ENCODE measurements at places on chromosomes 1 and 21.

GRCh38 chr1:84603941-84604830 lies 29.9 kb upstream of the CTBS start:
- peak; percentile 95 for DNase-seq

DNA sequence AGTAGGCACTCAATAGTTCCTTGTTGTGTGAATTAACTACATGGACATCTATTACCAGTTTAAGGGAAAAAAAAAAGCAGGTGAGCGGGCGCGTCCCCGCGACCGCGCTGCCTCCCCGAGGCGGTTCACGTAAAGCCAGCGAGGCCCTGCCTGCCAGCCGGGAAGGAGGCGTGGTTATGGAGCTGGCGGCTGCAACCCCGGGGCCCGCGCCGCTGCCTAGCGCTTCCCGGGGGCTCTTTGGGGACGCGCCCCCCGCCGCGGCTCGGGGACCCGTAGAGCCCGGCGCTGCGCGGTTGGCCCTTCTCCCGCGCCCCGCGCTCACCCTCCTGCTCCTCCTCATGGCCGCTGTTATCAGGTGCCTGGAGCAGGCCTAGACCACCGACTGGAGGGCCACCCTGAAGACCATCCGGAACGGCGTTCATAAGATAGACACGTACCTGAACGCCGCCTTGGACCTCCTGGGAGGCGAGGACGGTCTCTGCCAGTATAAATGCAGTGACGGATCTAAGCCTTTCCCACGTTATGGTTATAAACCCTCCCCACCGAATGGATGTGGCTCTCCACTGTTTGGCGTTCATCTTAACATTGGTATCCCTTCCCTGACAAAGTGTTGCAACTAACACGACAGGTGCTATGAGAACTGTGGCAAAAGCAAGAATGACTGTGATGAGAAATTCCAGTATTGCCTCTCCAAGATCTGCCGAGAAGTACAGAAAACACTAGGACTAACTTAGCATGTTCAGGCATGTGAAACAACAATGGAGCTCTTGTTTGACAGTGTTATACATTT lies 2.6 kb upstream of the CC2D1B start:
- peak; percentile 37 for DNase-seq

GRCh38 chr1:240612811-240613210 lies 856 bp upstream of the GREM2 start:
- peak; percentile 38 for DNase-seq

DNA sequence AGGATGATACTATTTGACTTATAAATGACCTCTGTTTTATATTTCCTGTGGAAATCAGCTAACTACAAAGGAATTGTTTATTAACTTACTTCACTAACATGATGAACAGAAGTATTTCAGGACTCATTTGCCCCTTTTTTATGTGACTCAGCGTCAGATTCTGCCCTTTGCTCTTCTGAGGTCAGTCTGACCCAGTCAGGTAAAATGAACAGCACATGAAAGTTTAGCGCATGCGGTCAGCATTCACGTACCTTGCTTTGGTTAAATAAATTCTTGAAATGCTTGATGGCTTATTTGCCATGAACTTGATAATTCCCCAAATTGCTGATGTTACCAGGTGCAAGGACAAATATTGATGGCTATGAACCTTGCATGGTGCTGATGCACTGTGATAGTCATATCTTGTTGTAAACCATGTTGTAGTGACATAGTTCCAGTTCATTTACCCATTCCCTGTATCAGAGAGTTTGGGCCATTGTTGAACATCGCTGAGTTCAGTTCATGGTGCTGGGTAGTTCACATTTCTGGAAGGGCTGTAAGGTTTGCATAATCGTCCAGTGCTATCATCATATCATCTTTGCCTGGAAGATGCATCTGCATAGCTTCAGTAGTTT lies 133.4 kb downstream of the NFIA start:
- DNase-seq: peak; percentile 28

GRCh38 chr21:25742900-25743299 lies 8.1 kb downstream of the GABPA start:
- no peak for DNase-seq

DNA sequence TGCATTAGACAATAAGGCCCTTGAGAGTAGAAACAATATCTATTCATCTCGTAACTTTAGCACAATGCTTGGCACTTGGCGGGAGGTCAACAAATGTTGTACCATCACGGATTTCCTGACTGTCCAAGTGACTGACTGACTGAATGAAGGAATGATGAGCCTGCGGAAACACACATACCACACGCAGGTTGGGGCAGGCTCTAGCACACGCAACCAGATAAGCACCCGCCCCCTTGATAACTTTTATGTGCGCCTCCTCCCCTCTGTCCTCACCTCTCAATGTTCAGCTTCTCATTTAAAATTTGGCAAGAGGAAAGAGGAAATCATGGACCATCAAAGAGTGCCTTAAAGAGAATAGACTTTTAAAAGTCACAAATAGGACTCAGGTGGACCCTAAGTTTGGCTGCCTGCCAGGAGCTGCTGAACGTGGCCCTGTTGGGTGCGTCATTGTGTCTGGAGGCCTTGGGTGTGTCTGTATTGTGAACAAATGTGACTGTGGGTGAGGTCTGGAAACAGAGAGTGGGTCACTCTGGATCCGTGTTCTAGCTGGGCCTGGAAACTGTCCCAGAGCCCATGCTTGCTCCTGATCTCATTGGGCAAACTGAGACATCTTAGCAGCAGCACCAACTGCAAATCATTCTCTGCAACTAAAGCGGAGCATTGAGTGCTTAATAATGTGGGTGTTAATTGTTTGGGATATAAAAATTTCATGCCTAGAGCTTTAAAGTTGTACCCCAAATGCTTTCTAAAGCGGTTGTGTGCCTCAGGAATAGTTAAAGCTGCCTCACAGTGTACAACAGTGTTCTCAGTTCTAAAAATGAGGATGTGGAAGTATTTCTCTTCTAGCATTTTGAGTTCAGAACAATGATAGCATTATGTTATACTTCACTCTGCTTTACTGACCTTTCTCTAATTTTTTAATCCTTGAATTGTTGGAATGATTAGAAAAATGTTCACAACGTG lies 47.6 kb upstream of the ABCG1 start:
- peak; percentile 5 for DNase-seq

DNA sequence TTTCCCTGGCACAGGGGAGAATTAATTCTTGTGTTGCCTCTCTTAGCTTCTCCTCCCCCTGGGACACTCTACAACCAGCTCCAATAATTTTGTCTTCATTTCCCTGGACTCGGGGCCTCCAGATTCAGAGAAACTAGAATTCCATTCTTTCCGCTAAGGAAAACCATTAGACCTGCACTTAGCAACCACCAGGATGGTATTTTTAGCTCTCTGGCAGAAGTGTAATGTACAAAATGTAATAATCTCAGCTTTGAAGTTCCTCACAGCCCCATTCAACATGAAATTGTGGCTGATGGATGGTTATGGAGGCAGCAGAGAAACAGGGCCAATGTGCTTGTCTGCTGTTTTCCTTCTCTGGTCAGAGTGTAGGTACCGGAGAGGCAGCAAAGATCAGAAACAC lies 113.8 kb downstream of the KCND3 start:
- no peak for DNase-seq

DNA sequence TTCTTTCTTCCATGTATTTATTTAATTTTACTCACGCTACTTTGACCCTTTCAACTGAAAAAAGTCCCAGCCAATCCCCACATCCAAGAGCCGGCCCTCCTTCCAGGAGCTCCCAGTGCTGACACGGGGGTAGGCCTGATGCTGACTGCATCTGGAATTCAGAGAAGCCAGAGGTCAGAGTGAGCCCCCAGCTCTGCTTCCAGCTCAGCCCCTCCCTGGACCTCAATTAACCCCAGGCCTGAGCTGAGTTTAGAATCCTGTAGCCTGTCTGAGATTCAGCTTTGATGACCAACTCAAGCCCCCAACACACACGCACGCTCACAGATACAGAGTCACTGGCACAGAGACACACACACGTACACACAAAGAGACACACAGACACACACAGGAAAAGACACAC lies 247.9 kb downstream of the NPHP4 start:
- no peak for DNase-seq

GRCh38 chr1:50701706-50702317 lies 258.3 kb downstream of the FAF1 start:
- no peak for DNase-seq

- DNase-seq: peak; percentile 85
These were observed 25.7 kb downstream of the PRMT2 start for GRCh38 chr21:46661211-46661625.

GRCh38 chr1:6695868-6696267 lies 5.7 kb downstream of the DNAJC11 start:
- DNase-seq: no peak

DNA sequence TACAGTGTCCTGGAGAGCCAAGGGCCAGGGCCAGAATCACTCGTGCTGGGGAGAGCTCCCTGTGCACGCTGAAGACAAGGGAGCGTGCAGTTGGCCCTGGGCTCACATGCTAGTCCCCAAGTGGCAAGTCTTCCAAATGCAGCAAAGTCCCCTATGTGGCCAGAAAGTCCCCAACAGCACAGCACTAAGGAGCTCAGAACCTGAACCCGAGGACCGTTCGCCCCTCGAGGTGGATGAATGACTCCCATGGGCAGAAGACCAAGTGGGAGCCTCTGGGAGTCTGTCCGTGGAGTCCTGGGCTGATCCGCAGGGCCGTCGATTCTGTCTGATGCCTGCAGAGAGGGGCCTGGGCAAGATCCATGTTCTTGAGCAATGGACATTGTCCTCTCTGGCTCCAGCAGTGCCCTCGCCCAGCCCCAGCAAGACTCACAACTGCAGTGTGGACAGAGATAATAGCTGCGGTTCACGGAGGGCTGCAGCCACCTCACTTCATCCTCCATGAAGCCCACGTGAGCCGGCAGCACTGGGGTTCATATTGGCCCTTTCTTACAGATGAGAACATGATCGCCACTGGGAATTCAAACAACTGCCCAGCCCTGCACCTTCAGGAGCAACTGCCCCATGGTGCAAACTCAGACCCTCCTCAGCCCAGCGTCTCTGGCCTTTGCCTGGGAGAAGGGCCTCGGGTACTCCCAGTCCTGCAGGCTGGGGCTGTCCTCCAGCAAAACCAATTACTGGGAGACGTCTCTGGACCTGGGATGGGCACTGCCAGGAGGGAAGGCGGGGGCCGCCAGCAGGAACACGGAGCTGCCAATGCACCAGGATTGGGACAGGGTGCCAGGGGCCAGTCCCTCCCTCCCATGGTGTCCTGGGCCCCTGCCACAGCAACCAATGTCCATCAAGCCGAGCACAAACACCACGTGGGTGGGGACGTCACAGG lies 243.7 kb downstream of the NPHP4 start:
- DNase-seq: no peak

- DNase-seq: no peak
These were observed 61.3 kb downstream of the LBR start for GRCh38 chr1:225366552-225366951.

DNA sequence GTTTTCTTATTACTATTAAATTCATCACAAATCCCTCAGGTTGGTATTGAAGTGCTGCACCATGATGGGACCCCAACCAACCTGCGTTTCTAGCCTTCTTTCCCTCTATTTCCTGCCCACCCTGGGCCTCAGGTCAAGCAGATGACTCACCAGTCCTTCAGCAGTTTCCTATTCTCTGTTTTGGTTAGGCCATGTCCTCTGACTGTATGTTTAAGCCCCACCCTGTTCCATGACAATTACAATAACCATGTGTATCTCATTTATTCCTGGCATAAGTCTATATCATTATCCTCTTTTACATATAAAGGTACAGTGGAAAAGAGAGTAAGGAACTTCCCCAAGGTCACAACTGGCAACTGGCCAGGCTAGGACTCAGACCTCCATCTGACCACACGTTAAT lies 5.3 kb upstream of the FAM78B start:
- peak; percentile 53 for DNase-seq

DNA sequence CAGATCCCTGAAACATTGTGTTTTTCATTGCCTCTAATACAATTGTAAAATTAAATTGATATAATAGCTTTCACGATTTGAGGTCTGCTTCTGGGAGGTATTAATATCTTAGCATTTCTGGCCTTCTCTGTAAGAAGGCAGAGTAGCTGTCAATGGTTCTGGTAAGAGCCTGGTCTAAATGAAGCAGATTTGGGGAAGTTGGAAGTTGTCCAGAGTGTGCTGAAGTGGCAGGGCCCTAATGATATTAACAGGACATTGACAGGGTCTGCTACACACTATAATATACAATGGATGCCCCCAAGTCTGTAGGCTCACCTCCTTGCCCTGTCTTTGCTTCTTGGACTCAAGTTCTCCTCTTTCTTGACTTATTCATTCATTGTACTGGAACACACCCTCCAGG lies 99.5 kb downstream of the C4BPA start:
- DNase-seq: no peak

- no peak for DNase-seq
These were observed 8.6 kb upstream of the MT1HL1 start for GRCh38 chr1:237012788-237013383.

DNA sequence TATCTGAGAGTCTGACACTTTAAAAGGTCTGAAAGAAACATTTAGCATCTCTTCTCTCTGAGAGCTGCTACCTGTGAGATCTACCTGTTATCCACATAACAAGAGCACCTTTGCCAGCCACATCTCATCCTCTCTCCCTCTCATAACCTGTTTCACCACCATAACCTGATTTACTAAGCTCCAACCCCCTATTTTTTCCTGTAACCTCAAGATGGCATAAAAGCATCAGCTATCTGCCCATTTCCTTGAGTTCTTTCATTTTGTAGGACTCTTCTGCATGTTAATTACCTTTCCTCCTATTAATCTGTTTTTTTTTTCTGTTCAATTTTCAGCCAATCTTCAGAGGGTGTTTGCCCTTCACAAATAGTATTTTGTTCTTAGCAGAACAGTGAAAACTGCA lies 136.5 kb upstream of the KCNK1 start:
- peak; percentile 1 for DNase-seq

GRCh38 chr1:6965083-6965934 lies 180.1 kb downstream of the CAMTA1 start:
- no peak for DNase-seq

DNA sequence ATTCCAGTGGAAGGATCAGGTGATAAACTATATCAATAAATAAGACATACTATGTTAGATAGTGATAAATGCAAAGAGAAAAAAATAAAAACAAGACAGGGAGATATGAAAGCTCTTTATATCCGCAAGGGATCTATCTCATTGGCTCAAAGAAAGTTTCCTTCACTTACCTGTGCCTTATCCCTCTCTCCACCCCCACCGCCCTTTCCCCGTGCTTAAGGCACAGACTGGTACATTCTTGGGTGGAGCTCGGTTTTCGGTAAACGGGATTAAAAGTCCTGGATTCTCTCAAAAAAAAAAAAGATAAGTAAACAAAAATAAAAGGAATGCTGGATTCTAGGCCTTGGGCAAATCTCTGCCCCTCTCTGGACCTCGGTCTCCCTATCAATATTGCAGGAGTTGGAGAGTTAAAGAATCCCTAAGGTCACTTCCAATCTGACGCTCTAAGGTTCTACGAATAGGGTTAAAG lies 593 bp upstream of the DNAJC16 start:
- no peak for DNase-seq

DNA sequence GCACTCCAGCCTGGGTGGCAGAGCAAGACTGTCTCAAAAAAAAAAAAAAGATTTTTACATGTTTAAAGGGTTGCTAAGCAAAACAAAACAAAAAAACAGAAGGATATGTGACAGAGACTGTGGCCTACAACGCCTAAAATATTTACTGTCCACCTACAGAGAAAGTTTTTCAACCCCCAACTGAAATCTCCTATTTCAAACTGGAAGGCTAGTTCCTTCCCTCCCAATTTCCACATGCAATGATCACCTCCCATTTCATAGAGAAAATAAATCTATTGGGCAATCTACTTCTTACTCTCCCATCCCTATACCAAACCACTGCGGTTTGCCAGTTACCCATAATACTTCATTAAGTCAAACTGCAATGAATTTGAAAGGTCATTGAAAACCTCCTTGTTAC lies 74.2 kb downstream of the ST3GAL3 start:
- no peak for DNase-seq
